NCI-H2029 treated with DMSO at 0.1 percent for 48 hours (cell line): ENCODE measurements at places on chromosomes 3 and 15.

DNA sequence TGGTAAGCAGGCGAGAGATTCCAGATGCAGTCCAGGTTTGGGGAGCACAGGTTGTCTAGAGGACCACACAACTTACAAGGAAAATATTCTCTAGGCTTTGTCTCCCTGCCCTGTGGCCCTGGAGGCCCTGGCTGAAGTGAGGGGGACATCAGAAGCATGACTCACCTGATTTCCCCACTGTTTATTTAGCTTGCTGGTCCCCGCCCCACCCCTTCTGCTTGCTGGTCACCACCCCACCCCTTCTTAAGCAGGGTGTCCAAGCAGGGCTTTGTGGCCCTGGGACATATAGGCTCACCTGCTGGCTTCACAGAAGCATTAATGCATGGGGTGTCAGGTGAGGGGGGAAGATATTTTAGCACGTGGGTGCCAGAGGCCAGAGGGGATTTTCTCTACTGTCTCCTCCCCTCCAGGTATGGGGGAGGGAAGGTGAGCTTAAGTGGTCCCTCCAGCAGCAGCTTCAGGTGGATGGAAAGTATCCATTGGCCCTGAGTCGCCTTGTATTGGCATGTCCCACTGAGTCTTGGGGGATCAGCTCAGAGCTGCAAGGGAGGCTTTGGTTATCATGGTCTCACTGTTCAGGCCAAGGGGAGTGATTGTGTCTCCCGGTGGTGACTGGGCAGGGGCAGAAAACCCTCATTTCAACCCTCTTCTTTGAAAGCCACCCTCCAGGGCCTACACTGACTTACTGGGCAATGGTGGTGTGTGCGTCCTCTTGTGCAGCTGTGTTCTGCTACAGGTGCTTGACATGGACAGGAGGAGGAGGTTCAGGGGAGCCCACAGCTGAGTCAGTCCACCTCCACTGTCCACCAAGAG is 49.8 kb downstream of the GASK1A start:
- DNase-seq: no peak

GRCh38 chr3:108338901-108339545 is 42.7 kb downstream of the HHLA2 start:
- no peak for DNase-seq

DNA sequence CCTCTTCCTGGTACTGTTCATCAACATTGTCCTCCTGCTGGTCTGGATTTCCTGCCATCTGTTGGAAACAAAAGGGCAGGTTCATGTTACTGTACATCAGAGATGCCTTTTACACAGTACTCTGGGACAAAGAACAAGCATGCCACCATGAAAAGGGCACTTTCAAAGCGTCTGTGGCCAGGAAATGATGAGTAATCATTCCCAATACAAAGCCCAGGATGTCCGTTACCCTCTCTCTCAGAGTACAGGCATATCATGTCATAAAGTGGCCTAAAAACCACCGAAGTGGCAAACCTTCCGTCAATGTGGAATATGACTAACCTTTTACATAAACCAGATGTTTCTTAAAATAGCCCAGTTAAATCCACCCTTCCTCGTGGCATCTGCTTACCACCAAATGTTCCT is 71.2 kb downstream of the GOLIM4 start:
- DNase-seq: peak; percentile 96

DNA sequence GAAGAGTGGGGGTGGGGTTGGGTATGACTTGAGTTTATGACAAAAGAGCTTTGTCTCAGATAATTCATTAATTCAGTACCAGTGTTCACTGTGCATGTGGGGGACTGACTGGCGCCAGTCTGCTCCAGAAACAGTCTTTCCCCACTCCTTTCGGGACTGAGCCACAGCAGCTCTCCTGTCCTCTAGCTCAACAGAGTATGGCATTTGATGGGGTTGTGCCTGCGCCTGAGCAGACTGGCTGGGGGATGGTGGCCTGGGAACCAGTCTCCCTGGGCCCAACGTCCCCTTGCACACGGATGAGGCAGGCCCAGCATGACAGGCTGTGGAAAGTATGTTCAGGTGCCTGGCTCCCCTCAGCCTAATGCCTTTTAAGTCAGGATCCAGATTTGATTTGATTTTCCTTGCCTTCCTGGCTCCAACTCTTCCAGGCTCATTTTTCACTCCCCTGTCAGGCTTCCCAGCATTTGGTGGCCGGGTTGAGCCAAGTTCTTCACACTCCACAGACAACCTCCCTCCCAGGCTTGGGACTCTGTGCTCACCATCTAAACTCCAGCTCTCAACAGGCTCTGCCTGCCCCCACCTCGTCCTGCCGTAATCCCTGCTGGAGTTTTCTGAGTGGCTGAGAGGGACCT is 105.0 kb downstream of the MYLK start:
- DNase-seq: no peak

GRCh38 chr3:193788189-193788991 is 195.4 kb downstream of the OPA1 start:
- no peak for DNase-seq

- DNase-seq: no peak
Measured at GRCh38 chr15:63726491-63726890, 107.3 kb downstream of the HERC1 start.

GRCh38 chr3:190883973-190884832 is 21.7 kb upstream of the GMNC start:
- DNase-seq: peak; percentile 57

DNA sequence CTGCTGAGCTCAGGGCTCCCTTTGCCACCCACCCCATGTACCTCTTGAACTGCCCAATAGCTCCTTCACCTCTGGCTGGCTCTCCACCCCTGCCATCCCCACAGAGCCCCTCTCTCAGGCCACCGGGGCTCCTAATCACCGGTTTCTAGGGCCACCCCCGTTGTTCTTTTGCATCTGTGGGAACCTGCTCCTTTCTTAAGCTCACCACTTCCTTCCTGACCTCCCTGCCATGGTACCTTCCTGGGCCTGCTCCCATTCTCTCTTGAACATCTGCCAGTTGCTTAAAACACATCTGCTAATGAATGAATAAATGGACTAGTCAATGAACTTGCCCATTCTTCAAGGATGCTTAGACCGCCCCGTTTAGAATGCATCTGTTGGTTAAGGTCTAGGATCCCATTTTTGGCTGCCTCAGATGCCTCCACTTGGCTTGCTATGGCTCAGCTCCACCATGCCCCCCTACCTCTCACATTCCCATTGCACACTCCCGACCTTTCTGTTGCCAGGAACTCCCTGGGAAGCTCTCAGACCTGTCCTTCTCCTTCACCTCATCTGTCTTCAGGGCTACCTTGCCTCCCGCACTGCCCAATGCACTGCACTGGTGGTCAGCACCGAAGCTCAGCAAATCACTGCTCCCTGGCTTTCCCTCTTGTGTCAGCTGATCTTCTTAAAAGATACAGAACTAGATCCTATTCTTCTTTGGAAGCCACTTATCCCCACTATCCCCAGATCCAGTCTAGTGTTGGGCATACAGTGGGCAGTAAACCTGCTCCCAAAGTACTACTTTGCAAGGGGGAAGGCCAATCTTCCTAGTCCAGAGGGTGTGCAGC is 9.1 kb downstream of the AMOTL2 start:
- DNase-seq: no peak

DNA sequence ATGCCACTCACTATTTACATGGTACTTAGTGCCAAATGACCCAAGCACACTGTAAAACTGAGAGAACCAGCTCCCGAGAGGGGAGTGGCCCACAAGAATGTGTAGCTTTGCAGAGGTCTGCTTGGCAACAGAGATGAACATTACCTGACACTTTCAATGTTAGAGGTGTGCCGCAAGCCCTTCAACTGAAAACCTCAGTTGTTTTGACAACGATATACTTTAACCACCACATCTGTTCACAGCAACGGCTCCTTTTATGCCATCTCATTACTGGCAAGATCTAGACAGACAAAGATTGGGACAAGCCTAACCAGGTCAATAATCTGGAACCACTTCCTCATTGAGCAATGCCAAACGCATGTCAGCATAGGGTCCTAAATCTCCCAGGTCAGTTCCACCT is 23.7 kb downstream of the NEK10 start:
- DNase-seq: peak; percentile 25

DNA sequence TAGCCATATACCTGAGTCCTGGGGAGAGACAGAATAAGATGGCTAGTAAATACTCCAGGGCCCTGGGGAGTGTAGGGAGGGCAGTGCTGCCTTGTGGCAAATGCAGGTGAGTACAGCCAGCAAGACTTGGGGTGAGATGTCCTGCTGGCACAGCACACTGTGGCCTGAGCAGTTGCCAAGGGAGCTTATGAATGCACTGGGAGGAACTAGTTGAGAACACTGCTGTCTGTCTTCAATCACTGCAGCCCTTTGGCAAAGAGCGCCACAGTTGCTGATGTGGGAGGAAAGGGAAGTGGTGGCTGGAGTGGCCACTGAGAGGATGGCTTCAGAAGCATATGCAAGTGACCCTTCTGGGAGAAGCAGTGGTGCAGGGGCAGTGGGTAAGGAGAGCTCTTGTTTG is 264.6 kb downstream of the RORA start:
- DNase-seq: no peak

- DNase-seq: no peak
Measured at GRCh38 chr3:54198556-54198955, 76.2 kb downstream of the CACNA2D3 start.

- DNase-seq: no peak
Measured at GRCh38 chr3:116165135-116165534, 280.2 kb downstream of the LSAMP start.

- no peak for DNase-seq
Measured at GRCh38 chr15:44811337-44811736, 75.0 kb downstream of the TRIM69 start.

- no peak for DNase-seq
Measured at GRCh38 chr3:138948371-138949001, 1.5 kb downstream of the FOXL2NB start.

DNA sequence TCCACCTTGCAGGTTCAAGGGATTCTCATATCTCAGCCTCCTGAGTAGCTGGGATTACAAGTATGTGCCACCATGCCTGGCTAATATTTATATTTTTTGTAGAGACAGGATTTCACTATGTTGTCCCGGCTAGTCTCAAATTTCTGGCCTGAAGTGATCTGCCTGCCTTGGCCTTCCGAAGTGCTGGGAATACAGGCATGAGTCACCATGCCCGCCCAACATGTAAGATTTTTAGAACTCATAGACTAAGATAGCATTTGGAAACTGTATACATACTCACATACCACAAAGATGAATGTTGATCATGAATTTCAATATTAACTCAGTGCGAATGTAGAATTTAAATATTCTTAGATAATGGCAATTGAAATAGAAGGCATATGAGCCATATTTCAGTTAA is 718.9 kb downstream of the NLGN1 start:
- no peak for DNase-seq

- no peak for DNase-seq
Measured at GRCh38 chr3:148906667-148907066, 41.6 kb downstream of the CPA3 start.

DNA sequence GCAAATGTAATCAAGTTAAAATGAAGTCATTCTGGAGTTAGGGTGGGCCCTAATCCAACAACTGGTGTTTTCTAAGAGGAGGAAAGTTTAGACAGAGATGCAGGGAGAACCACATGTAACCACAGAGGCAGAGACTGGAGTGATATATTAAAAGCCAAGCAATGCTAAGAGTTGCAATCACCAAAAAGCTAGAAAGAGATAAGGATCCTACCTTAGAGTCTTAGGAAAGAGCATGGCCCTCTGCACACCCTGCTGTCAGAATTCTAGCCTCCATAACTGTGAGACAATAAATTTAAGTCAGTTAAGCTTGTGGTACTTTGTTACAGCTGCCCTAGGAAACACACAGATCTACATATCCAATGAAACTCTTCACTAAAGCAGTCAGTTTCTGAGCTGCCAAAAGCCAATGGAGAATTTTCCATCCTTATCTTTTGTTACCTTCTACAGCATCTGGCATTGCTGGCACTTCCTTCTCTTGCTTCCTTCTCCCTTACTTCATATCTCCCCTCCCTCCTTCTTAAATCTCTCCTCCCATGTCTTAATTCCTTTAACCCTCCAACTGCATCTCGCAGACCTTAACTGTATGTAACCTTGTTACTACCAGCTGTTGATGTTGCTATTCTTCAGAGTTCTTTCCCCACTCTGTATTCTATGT is 11.2 kb downstream of the DCBLD2 start:
- no peak for DNase-seq

DNA sequence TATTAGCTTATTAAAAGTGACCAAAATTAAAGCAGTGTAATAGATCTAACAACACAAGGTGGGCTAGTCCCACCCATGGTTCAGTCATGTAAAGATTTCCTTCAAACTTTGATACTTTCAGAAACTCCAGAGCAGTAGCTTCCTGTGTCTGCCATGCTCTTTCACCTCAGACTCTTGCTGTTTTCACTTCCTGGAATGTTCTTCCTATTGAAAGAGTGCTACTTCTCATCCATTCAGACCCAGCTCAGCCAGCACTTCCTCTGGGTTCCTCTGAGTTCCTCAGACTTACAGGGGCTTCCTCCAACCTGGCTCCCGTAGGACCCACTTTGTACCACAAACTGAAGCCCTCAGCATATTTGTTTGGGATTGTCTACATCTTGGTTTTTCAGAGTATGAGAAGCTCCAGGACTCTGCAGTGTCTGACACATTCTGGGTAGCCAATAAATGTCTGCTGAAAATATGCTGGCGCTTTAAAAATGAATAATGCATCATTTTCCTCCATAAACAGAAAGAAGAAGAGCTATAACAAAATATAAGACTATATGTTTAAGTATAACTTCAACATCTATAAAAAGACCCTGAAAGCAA is 18.0 kb downstream of the NCEH1 start:
- no peak for DNase-seq

- no peak for DNase-seq
Measured at GRCh38 chr15:58212909-58213526, 74.8 kb downstream of the AQP9 start.

DNA sequence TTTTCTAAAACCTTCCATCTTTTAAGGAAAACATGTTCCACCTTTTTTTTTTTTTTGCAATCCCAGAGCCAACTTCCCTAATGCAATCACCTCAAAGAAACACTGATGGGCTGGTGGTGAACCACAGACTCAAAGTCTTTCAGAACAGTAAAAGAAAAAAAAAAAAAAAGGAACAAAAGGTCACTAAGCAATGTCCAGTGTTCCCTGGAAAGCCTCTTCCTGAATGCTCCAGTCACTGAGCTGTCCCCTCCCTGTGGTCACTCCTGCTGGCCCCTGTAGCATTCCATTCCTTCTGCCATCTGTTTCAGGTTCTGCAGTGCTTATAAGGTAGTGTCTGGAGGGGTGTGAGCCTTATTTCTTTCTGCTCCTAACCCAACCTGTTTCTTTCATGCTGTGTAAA is 53.3 kb downstream of the AAGAB start:
- no peak for DNase-seq

GRCh38 chr15:51758645-51759044 is 7.2 kb downstream of the TMOD2 start:
- no peak for DNase-seq
